ENCODE measurements at places on chromosomes 1 and 21.

DNA sequence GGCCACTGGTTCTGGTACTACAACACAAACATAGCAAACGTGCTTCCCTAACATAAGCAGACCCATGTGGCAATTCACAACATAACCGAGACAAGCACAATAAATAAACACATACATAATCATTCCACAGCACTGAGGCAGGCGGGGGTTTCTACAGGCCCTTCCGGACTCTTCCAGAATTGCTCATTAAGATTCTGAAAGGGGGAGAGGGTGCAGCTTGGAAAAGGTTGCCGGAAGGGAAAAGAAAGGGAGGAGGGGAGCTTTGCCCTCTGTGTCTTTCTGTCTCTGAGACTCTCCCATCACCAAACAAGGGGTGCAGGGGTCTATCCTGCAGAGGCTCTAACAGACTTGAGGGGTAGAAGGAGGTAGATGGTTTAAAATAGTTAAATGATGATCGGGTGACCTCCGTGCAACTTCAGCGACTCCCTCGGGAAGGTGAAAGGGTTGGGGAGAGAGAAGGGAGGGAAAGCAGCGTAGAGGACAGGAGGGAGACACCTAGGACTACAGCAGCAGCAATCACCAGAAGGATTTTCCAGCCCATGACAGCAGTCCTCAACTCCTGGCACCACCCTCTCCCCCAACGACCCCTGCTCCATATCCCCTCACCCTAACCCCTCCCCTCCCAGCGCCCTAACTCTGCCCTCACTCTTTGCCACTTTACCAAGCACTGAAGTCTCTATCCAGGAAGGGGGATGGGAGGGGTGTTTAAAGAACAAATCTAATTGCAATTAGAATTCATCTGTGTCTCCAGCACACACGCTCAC is 365.5 kb upstream of the ESRRG start:
- no peak for DNase-seq

- peak; percentile 18 for DNase-seq
Measured at GRCh38 chr1:161725908-161726472, 4.6 kb downstream of the FCRLB start.

DNA sequence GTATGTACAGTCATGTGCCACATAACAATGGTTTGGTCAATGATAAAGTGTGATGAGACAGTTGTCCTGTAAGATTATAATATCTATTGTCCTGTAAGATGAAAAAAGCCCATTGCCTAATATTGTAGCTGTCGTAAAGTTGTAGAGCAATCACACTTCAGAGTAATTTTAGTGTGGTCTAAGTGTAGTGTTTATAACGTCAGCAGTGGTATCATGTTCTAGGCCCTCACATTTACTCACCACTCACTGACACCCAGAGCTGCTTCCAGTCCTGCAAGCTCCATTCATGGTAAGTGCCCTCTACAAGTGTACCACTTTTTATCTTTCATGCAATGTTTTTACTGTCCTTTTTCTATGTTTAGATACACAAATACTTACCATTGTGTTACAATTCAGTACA is 259.9 kb upstream of the RAB4A start:
- no peak for DNase-seq

DNA sequence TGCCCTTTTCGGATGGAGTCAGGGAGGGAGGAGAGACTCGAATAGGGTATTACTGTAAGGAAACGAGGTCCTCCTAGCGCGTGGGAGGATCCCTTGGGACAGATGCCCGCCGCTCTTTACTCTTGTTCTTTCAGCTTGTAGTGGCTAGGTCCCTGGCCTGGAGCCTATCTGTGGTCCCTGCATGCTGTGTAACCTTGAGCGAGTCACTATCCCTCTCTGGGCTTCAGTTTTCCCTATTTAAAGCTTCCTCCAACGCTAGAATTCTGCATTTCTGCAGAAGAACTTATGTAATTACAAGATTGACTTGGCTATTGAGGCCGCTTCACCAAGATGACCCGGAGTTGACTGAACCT is 744 bp downstream of the MIER1 start:
- DNase-seq = no peak

- DNase-seq = no peak
Measured at GRCh38 chr1:181126289-181126688, 37.8 kb downstream of the IER5 start.

- no peak for DNase-seq
Measured at GRCh38 chr1:178057141-178057765, 36.7 kb upstream of the RASAL2 start.

All from activated CD4-positive, alpha-beta T cell treated with anti-CD3 and anti-CD28 coated beads, Interleukin-2, amount 50 U/mL, for 4 hours (primary cell).